ENCODE measurements at places on chromosomes 7 and 10.

DNA sequence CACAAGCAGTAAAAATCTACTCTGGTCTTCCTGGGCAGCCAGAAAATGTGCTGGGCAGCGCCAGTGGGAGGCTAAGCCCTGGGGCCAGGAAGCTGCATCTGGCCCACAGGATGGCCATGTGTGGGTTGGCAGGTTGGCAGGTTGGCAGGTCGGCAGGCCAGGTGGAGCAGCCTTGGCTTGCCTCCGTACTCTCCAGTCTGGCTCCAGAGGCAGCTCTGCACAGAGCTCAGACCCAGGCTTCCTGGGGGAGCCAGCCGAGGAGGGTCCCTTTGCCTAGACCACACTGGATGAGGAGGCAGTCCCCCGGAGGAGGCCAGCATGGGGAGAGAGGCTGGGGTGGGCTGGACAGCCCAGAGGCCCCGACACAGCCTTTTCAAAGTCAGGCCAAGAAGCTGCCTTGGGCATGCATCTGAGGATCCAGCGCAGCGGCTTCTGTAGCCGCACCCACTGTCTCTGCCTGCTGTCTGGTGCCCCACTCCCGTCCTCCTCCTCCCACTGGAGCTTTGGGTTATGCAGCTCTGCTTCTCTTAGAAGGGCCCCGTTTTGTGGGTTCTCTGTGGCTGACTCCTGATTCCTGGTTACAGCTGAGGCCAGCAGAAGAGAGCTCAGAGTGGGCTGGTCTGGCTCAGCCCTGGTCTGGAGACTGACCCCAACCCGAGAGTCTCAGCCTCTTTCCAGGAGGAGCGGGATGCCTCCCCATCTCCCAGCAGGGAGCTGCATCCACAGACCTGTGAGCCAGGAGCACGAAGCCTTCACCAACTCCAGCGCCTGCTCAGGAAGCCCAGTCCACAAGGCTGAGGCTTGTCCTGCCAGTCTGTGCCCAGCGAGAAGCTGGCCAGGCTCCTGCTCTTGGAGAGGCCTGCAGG is 44.6 kb downstream of the CFAP46 start:
- peaks cover 33% of the 10 kb centered on the region for H3K27me3 ChIP-seq
- peaks cover 11% of the 10 kb centered on the region for H3K4me1 ChIP-seq
- H3K36me3 ChIP-seq, result no peaks in the 10 kb centered on the region
- H3K27ac ChIP-seq, result no peak overlapping the region
- no peak for DNase-seq

DNA sequence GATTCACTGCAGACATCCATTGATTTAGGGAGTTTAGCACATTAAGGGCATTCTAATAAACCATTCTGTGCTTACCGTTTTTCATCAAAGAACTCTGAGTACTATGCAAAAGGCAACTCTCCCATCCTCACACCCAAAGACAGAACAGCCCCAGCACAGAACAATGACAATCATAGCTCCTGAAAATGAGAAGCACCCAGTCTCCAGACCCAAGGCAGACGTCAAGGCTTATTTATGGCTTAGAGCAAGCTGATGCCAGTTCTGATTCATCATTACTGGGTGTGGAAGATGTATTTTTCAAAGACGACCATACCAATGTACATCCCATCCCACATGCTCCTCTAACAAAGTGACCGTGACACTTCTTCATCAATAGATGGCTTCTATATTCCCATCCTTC is 67.6 kb downstream of the OSBPL3 start:
- H3K27me3 ChIP-seq, result no peaks in the 10 kb centered on the region
- peaks cover 4% of the 10 kb centered on the region for H3K4me1 ChIP-seq
- H3K4me3 ChIP-seq, result no peak overlapping the region

DNA sequence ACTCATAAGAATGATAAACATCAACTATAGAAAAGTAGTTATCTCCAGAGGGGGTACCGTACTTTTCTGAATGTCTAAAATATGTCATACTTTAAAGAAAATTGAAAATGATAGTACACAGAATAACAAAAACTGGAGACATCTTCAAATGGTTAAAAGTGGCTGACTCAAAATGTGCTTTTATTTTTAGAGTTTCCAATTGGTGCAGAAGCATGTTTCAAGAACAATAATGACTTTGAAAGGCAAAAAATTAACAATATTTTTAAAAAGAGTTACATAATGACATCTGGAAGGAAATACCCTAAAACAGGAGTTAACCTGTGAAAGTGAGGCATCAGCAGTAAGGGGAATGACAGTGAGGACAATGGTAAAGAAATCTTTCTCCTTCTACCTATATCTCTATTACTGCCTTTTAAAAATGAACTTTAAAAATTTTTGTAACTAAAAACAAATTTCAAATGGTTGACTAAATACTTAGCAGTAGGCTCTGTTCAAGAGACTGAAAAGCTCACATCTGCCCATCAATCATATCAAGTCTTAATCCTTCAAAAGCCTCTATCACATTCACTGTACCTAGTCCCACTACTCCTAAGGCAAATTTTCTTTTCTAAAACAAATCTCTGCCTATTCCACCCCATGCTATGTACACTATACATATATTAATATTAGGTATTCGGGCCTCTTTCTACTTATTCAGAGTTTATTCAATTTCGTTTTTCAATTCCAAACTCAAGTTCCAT is 3.0 kb downstream of the ASZ1 start:
- no peaks in the 10 kb centered on the region for H3K4me1 ChIP-seq
- H3K27me3 ChIP-seq, result peaks cover 2% of the 10 kb centered on the region
- no peak overlapping the region for H3K27ac ChIP-seq
- no peak overlapping the region for H3K4me3 ChIP-seq
- no peak for DNase-seq

- no peak overlapping the region for H3K27ac ChIP-seq
- no peaks in the 10 kb centered on the region for H3K36me3 ChIP-seq
- no peak overlapping the region for H3K4me3 ChIP-seq
- DNase-seq, result no peak
These were observed 33.1 kb upstream of the TMEM26 start for GRCh38 chr10:61486251-61486650.

- peak overlapping the region; percentile 18 for H3K27ac ChIP-seq
- H3K27me3 ChIP-seq, result peaks cover 4% of the 10 kb centered on the region
- DNase-seq, result no peak
- H3K4me3 ChIP-seq, result no peak overlapping the region
- peaks cover 28% of the 10 kb centered on the region for H3K4me1 ChIP-seq
These were observed 23.9 kb upstream of the MPP7 start for GRCh38 chr10:28326516-28327490.

DNA sequence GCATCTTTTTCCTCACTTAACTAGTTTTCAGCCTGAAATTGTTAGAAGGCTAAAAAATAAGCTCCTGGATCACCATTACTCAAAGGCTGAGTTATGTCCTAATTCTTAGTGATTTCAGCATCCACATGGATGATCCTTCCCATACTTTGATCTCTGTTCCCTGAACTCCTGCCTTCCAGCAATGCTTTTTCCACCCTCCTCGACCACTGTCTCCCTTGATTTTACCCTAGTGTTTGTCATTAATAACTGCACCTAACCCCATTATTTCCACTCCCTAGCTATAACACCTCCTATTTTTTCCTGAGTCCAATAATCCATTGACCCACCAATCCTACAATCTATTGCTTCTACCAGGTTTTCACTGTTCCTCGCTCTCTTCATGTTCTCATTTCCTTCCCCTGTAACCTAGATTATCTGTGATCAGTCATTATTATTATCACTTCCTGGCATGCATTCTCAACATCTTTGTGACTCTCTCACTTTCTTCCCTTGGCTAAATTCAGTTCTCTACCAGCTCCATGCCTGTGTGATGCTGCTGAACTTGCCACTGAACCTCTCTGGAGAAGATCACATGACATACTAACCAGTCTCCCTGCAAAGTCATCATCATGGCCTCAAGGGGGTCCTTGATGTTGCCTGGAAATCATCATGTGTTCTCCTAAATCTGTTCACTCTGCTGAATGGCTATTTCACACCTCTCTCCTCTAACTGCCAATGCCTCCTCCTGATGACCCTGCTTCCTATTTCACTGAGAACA is 6.5 kb upstream of the CALU start:
- no peak for DNase-seq
- H3K36me3 ChIP-seq, result no peaks in the 10 kb centered on the region
- H3K27ac ChIP-seq, result no peak overlapping the region
- H3K4me1 ChIP-seq, result peaks cover 13% of the 10 kb centered on the region
- peaks cover 26% of the 10 kb centered on the region for H3K27me3 ChIP-seq

DNA sequence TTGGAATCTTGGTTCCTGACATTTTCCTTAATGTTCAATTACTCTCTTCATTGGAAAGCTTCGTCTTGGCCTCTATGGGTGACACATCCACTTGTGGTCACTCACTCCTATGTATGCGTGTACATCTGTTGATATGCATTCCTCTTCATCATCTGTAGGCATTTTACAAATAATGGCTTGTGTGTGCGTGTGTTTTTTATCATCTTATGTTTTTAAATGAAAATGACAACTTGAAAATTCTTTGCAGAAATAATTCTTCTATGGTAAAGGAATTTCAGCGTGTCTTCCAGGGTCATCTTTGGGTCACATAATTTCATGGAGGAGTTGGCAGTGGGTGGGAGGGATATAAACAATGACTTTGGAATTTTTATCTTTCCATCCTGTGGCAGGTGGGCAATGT is 925.1 kb downstream of the LRMDA start:
- H3K27me3 ChIP-seq, result no peaks in the 10 kb centered on the region
- no peak for DNase-seq
- H3K4me1 ChIP-seq, result peaks cover 39% of the 10 kb centered on the region
- H3K4me3 ChIP-seq, result no peak overlapping the region
- H3K36me3 ChIP-seq, result no peaks in the 10 kb centered on the region
- peak overlapping the region; percentile 20 for H3K27ac ChIP-seq

DNA sequence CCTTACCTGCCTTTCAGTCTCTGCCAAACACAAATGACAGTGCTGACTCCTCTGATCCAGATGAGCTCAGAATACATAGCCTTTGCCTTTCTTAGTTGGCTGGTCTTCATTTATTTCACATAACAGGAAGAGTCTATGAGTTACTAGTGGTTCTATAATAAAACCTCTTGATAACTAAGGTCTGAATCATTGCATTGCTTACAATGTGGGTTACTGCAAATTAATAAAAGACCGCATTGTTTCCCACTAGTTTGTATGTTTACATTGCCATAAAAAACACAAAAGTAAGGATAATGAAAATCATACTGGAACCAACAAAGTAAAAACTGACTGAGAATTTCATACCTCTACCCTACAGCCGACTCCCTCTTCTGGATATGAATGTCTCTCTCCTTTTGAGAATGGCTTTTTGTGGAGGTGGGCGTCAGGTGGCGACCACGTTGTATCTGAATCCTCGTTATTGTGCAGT is 62.0 kb upstream of the AKR1E2 start:
- no peak overlapping the region for H3K4me3 ChIP-seq
- no peaks in the 10 kb centered on the region for H3K36me3 ChIP-seq
- H3K27me3 ChIP-seq, result peaks cover 5% of the 10 kb centered on the region
- no peak for DNase-seq

DNA sequence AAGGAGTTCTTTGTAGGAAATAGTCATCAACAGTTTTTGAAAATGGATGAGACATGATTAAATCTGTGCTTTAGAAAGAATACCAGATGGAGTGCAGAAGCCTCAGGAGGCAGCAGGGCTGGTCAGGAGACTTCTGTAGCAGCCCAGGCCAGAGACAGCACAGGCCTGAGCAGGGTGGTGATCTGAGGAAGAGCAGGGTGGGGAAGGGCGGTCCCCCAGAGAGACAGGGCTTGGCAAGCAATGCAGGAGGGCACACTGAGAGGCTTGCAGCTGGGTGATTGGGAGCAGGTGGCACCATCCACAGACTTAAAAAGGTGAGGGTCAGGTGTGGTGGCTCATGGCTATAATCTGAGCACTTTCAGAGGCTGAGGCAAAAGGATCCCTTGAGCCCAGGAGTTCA is 4.3 kb upstream of the SMKR1 start:
- peaks cover 25% of the 10 kb centered on the region for H3K4me1 ChIP-seq
- no peak for DNase-seq
- H3K4me3 ChIP-seq, result no peak overlapping the region
- no peak overlapping the region for H3K27ac ChIP-seq

- H3K4me3 ChIP-seq, result no peak overlapping the region
- DNase-seq, result no peak
- no peaks in the 10 kb centered on the region for H3K36me3 ChIP-seq
- H3K27ac ChIP-seq, result no peak overlapping the region
These were observed 218.2 kb downstream of the ANK3 start for GRCh38 chr10:60171436-60172013.

- no peak overlapping the region for H3K27ac ChIP-seq
- no peaks in the 10 kb centered on the region for H3K4me1 ChIP-seq
- H3K27me3 ChIP-seq, result peaks cover 6% of the 10 kb centered on the region
- H3K36me3 ChIP-seq, result no peaks in the 10 kb centered on the region
These were observed 120.3 kb upstream of the TMEM106B start for GRCh38 chr7:12090757-12091221.

- H3K36me3 ChIP-seq, result peaks cover 38% of the 10 kb centered on the region
- peaks cover 8% of the 10 kb centered on the region for H3K4me1 ChIP-seq
- H3K27me3 ChIP-seq, result peaks cover 4% of the 10 kb centered on the region
- no peak for DNase-seq
- no peak overlapping the region for H3K27ac ChIP-seq
- no peak overlapping the region for H3K4me3 ChIP-seq
These were observed 135.3 kb downstream of the KIAA1217 start for GRCh38 chr10:24344279-24344678.

DNA sequence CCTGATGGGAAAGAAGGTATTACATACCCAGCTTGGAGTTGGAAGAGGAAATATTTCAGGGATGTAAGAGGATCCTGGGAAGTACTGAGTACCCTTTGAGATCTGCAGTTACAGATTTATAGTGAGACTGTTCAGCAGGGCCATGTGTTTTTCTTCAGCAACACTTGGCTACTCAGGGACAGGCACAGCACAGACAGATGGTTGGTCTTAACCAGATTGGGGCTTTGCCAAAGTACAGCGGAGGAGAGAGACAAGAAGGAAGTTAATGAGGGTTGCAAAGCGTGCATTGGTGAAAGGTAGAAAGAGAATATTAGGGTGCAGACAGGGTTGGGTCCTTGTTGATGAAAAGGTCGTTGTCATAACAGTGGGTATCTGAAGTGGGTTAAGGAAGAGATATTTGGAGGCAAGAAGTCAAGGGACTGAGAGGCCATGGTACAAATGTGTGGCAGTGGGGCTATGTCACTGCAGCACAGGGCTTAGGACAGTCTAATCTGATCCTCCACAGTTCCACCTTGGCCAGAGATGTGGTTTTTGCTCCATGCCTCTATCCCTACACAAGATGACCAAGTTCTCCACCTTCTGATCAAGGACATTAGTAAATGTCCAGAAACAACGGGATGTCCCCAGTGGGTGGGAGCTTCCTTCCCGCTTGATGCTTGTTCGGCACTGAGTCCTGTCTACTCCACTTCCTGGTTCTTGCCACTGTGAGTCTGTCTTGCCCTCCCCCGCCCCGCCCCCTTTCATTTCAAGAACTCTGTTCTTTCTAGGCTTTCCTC is 18.9 kb upstream of the DNAJC1 start:
- H3K4me3 ChIP-seq, result no peak overlapping the region
- peaks cover 14% of the 10 kb centered on the region for H3K4me1 ChIP-seq
- no peak for DNase-seq
- H3K27me3 ChIP-seq, result no peaks in the 10 kb centered on the region

DNA sequence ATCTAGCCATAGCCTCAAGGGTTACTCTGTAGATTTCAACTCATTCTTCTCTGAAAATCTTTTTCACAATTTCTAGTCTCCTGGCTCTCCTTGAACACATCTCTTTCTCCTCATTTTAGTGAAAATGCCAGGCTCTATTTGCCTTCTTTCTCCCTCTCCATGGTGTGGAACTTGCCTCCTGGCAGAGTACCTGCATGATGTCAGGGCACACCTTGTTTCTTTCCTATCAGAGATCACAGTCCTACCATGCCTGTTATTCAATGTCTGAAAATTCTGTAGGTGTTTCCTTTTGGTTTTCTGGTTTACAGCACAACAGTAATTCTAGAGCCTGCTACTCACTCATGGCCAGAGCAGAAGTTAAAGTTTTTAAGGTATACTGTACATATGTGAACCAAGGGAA is 237.8 kb downstream of the ADK start:
- peaks cover 5% of the 10 kb centered on the region for H3K4me1 ChIP-seq
- H3K4me3 ChIP-seq, result no peak overlapping the region
- H3K27ac ChIP-seq, result no peak overlapping the region
- no peaks in the 10 kb centered on the region for H3K27me3 ChIP-seq
- DNase-seq, result no peak

All from nephron progenitor cell (in vitro differentiated cells).